ENCODE measurements at places on chromosomes 12 and 14. TPM values are rescaled to one million over a fixed set of nuclear protein-coding genes. Genes with fewer than 3 reads are reported as not detected.

Gene GUCY2C
- total RNA-seq: not detected

Gene NTS
- not detected for total RNA-seq

Gene REC8
- 6.1 TPM for total RNA-seq

Gene EFS
- total RNA-seq: 9.1 TPM

Gene CLEC14A
- not detected for total RNA-seq

Gene TSHR
- total RNA-seq: not detected

Gene SERPINA12
- total RNA-seq: not detected

Gene WASHC4
- 42.5 TPM for total RNA-seq

Gene CD69
- total RNA-seq: not detected

Gene GSC
- total RNA-seq: not detected

Gene GALNT8
- total RNA-seq: not detected

Data from foreskin keratinocyte (primary cell).